ENCODE measurements at places on chromosomes 5 and 9.

DNA sequence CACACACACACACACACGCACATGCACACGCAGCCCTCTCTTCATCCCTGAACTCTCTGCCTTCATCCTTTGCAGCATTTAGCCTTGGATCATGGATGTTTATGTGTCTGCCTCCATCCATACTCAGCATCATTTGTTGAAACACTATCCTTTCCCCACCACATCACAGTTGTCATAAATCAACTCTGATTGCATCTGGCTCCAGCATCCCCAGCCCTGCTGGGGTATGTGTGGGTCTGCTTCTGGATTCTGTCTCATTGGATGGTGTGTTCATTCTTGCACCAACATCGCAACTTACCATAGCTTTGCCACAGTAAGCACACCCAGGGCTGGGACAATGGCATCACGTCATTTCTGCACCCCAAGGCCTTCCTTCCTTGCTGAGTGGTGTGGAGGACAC is 175.4 kb downstream of the RGS3 start:
- no peak for DNase-seq

DNA sequence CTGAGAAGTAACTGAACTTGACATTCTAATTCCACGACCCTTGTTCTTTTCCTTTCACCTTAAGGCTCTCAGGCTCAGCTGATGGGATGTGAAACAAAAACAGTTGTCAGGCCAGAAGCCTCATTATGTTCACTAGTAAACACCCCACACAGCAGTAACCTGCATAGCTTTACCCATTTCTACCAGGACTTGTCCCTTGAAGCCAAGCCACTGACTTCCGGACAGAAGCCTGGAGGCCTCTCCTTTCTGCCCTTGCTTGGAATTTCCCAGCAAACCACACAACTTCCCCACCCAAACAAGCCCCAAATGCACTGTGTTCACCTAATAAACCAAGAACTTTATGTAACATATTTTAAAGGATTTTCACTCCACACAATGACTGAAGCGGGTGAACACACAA is 19.6 kb downstream of the PRUNE2 start:
- DNase-seq = no peak

DNA sequence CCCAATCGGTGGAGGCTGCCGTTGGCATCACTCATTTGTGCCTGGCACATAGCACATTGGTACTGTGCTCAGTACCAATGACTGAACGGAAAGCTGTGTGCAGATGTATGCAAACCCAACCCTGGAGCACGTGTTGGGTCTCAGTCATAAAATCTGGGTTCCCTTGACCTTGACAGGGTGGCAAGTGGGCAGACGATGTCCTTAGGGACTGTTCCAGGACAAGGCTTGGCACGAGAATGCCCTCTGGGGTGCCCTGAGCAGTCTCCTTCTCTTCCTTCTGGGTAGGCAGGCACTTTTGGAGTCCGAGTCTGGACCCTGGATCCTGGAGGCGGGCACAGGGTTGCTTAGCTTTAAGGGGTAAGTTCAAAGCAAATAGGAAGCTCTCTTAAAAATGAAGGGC is 75.8 kb downstream of the MACROH2A1 start:
- no peak for DNase-seq

GRCh38 chr5:14463629-14464028 is 118.0 kb upstream of the OTULINL start:
- DNase-seq = no peak

DNA sequence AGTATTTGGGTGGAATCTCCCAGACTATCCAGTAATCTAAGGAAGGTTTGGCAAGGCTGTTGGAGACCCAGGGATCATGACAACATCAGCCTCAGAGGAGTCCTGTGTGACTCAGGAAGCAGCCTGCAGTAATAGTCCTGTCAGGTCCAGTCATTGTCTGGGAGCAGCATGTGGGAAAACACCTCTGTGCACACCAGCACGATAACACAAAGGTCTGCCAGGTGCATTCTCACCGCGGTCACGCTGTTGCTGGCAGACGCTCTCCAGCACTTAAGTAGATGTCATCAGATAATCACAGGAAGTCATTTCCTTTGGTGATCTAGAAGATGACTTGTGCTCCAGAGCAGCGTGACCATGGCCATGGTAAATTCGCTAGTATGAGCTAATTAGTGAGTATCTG is 99.2 kb upstream of the IQGAP2 start:
- peak; percentile 25 for DNase-seq

- DNase-seq = no peak
Observed at GRCh38 chr9:87836951-87837705, 45.5 kb upstream of the SPATA31E1 start.

GRCh38 chr5:119470851-119471451 is 18.7 kb downstream of the HSD17B4 start:
- DNase-seq = peak; percentile 15

DNA sequence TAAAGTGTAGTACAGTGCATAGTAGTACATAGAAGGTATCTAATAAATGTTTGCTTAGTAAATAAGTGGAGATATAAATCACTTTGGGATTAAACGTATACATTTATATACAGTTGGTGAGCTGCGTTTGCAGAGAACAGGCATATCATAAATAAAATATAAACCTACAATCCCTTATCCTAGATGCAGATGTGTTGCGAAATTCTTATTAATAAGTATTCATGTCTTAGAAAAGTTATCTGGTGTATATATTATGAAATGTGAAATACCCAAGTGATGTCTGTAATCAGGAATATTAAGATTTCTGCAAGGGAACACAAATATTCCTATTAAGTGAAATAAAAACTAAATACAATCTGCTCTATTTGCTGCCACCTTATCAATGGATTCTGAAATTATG is 8.8 kb downstream of the CCNH start:
- DNase-seq = no peak

- no peak for DNase-seq
Observed at GRCh38 chr5:148713735-148714508, 59.6 kb upstream of the HTR4 start.

DNA sequence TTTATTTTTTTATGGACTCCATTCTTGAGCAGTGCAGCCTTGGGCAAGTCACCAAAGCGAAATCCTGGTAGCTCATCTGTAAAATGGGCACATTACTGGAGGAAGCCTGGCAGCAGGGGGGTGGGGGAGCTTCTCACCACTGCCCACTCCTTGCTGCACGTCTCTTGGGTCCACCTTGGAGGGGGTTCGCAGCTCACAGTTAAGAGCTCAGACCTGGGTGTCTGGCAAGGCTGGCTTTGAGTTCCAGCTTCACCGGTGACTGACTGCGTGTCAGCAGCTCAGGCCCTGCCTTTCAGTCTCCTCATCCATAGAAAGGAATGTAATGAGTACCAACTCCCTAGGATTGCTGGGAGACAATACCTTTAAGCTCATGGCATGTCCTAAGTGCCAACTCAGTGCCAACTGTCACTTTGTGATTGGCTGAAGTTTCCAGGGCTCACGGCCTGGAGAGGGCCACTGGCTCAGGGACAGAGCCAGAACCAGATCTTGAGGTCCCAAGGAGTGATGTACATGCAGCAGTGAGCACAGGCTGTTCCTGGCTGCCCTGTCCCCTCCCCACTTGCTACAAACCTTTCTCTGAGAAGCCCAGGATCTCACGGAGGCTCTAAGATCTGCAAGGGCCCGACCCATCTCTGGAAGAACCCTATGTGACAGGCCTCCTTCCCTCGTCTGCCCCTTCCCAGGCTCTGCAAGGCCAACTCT is 72.9 kb downstream of the C9orf50 start:
- no peak for DNase-seq

DNA sequence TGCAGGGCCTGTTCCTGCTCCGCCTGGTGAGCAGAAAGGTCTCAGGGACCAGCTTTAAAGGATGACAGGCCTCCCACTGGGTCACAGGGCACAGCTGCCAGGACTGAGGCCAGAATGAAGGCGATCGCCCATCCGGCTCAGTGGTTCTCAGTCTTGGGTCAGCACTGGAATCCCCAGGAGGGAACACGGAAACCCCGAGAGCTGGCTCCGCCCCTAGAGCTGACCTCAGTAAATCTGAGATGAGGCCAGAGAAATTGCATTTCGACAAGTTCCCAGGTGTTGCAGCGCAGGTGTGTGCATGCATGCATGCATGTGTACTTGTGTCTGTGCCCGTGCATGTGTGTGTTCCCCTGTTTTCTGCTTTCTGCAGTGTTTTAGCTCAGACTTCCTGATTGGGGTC is 47.2 kb upstream of the KCNMB1 start:
- DNase-seq = no peak

DNA sequence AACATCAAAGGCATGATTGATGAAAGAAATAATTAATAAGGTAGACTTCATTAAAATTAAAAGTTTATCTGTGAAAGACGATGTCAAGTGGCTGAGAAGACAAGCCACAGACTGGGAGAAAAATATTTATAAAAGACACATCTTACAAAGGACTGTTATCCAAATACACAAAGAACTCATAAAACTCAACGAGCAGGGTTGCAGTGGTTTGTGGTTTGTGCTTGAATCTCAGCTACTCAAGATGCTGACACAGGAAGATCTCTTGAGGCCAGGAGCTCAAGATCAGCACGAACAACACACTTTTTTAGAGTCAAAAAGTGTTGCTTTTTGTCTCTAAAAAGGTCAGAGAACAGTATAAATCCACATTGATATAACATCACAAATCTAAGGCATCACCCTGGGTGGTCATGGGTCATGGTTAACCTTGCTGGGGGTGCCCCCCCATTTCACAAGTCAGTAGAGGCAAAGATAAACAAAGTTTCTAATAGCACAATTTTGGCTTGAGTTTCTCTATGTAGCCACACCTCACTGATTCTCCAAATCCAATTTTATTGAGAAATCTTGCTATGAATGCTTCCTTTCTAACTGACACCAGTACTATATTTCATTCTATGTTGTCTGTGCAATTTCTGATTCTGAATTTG is 342.9 kb upstream of the RPS23 start:
- DNase-seq = no peak

- no peak for DNase-seq
Observed at GRCh38 chr5:99765011-99765410, 770.2 kb upstream of the FAM174A start.

DNA sequence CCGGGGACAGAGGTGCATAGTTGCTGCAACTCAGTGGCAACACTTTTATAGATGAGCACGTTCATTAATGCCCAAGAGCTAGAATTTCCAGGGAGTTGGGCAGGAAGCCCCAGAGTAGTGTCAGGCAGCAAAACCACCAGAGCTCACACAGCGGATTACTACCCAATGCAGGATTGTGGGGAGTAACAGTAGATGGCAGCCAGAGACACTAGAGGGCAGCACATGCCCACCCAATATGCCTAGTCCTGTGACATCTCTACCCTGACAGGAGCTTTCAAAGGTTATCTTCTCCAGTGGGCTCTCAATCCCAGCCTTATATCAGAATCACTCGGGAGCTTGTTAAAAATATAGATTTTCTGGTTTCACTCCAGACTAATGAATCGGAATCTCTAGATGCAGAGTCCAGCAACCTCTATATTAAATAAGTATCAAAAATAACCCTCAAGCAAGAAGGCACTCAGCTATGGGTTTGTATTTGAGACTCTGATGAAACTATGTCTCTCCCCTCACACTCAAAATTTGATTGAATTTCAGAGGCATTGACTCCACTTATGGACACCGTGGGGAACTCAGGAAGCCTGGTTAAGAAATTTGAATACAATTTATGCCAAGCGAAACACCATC is 58.4 kb upstream of the PHF24 start:
- DNase-seq = peak; percentile 79

DNA sequence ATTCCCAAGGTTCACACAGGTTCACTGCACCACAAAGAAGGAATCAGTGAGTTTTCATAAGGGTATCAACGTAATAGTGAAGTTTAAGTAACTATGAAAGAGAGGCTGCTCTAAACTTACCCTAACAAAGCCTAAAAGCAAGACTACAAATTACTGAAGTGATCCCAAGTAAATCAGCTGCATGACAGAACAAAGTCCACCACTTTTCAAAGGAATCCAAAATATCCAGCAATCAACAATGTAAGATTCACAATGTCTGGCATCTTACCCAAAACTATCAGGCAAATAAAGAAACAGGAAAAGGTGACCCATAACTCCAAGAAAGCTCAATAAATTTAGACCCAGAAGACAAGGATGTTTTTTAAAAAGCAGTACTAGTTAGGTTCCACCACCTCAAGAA is 70.1 kb downstream of the GNAQ start:
- no peak for DNase-seq

DNA sequence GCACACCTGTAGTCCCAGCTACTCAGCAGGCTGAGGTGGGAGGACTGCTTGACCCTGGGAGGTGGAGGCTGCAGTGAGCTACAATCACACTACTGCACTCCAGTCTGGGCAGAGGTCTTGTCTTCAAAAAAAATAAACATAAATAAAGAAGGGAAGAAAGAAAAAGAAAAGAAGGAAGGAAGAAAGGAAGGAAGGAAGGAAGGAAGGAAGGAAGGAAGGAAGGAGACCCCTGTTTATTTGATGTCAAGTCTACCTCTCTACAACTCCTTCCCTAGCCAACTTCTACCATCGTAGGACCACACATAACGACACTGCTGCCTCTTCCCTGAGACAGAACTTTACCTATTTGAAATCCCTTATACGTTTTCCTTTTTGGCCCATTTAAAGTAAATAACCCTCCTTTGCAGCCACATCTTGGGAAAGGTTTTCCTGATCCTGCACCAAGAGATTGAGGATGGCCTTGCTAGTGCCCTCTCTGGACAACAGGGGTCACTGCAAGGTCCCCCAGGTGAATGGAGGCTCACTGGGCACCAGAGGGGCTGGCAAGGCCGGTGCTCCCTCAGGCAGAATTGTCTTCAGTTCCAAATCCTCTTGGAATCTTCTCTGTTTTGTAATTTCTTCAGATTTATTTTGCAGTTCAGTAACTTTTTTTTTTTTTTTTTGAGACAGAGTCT is 10.5 kb downstream of the RPS14 start:
- DNase-seq = no peak

GRCh38 chr5:93675460-93676450 is 65.6 kb downstream of the POU5F2 start:
- DNase-seq = no peak

DNA sequence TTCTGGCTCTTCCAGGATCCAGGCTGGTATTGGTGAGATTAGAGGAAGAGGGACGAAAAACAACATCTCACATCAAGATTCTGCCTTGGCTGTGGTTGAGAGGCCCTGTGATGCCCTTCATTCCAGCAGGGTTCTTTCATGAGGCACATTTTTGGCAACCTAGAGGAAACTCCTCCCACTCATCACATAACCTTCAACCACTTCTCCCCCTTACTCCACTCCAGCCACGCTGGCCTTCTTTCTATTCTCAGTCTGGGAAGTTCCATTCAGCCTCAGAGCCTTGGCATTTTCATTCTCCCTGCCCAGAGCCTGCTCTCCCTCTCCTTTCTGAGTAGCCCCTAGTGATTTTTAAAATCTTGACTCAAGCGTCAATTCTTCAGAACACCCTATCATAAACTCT is 337.5 kb downstream of the ZSWIM6 start:
- DNase-seq = no peak

- DNase-seq = no peak
Observed at GRCh38 chr5:148794729-148795561, 31.5 kb upstream of the ADRB2 start.

- DNase-seq = no peak
Observed at GRCh38 chr9:127545196-127546124, 66.6 kb upstream of the STXBP1 start.

DNA sequence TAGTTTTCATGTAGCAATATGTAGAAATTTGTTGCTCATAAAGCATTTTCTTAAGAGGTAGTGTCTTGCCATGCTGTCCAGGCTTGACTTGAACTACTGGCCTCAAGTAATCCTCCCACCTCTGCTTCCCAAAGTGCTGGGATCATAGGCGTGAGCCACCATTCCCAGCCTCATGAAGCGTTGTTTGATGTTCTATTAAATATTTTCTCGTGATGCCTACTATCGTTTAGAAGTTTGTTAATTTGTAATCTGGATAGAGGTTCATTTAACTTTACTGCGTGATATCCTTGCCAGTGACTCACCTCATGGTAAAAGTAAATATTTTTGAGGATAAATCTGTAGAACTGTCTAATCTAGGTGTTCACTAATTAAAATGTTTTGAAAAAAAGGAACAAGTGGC is 82.6 kb downstream of the VCAN start:
- DNase-seq = no peak
